K562 (cell line): ENCODE measurements at places on chromosomes 12 and 14. TPM values are rescaled to one million over a fixed set of nuclear protein-coding genes. Genes with fewer than 3 reads are reported as not detected.

GRCh38 chr12:20196767-20197166, 171.6 kb upstream of the PDE3A start:
- DNase-seq: no peak
- no peaks in the 10 kb centered on the region for H3K36me3 ChIP-seq

DNA sequence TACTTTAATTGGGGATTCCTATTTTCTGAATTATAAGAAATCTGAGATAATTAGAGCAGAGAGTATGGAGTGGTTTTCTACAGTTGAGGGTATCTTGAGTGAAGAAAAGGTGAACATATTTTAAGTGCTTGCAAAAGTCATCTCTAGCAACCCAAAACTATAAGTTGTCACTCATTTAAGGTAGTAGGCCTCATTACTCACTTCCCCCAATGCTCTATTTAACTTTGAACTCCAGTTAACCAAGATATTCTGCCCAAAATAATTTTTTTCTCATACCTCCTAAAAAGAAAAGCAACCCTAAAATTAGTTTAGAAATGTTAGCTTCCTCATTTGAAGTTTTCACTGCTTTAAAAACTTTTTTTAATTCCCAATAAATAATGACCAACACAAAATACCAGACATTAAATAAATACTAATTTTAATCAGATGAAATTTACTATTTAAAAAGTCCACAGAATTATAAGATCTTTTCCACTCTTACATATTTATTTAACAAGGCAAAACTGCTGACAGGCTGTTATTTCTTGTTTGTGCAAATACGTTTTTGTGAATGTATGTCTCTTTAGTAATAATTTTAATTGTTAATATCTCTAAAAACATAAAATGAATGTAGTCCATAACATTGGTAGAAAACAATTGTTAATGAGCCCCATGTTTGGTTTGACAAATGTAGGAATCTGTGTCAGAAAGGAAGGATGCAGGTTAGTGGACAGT, 47.8 kb downstream of the VRK1 start:
- no peaks in the 10 kb centered on the region for H3K4me1 ChIP-seq
- no peaks in the 10 kb centered on the region for H3K27me3 ChIP-seq
- peaks cover 82% of the 10 kb centered on the region for H3K36me3 ChIP-seq

- no peak for DNase-seq
- no peaks in the 10 kb centered on the region for H3K36me3 ChIP-seq
- no peaks in the 10 kb centered on the region for H3K27me3 ChIP-seq
- no peak overlapping the region for H3K4me3 ChIP-seq
- H3K27ac ChIP-seq: no peak overlapping the region
Measured at GRCh38 chr12:108759924-108760323, 28.6 kb upstream of the CORO1C start.

- no peak overlapping the region for H3K4me3 ChIP-seq
- DNase-seq: no peak
- no peak overlapping the region for H3K27ac ChIP-seq
- no peaks in the 10 kb centered on the region for H3K27me3 ChIP-seq
- H3K4me1 ChIP-seq: no peaks in the 10 kb centered on the region
Measured at GRCh38 chr14:31921721-31922120, 155.4 kb upstream of the ARHGAP5 start.

DNA sequence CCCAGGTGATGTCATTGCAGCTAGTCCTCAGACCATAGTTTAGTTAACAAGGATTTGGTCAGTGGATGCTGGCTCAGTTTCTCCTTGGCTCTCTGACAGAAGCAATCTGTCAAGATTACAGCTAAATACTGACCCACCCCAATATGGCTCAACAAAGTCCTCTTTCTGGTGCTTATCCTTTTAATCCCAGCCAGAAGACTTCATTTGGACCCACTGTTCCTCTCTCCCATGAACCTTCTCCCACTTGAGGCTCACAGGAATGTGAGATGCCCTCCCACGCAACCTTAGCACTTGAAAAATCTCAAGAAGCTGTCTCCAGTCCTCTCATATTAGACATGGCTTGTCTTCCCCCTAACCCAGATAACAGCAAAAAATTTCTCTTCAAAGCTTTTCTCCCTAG, 47.7 kb downstream of the C12orf50 start:
- DNase-seq: no peak
- no peaks in the 10 kb centered on the region for H3K27me3 ChIP-seq
- H3K4me3 ChIP-seq: no peak overlapping the region

DNA sequence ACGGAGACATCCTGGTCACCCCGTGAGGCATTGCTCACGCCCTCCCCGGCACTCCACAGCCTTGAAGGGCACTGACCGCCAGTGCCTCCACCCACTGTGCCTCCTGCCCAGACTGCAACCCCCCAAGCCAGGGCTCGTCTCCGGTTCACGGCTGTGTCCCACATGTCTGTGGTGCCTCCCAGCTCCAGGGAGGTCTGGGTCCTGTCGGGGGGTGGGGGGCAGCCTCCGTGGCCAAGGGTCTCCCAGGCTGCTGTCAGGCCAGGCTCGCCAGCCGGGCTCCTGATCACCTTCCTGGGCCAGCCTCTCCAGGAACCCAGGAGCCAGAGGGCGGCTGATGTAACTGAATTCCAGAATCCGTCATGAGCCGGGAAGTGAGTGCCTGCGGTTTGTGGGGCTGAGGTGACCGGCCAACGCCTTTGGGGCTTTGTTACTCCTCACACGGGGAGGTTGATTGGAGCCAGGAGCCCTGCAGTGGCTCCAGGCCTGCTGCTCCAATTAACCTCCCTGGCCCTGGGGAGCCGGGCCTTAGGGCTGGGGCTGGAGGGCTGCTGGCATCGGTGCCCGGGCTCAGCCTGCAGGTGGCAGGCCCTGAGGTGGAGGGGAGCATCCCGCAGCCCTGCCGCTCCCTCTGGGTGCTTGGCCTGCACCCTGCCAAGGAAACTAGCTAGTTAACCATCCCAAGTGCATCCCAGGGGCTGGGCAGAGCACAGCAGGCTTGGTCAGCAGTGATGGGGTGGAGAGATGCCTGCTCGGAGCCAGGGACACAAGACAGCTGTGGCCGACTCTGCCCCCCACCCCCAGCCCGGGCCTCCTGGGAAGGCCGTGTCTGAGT, 36.4 kb upstream of the FBRSL1 start:
- no peak for DNase-seq
- peaks cover 38% of the 10 kb centered on the region; the same call in 2 of the 3 replicates for H3K27me3 ChIP-seq
- no peak overlapping the region for H3K27ac ChIP-seq
- H3K4me1 ChIP-seq: peaks cover 39% of the 10 kb centered on the region

- DNase-seq: no peak
- no peaks in the 10 kb centered on the region for H3K4me1 ChIP-seq
- no peak overlapping the region for H3K4me3 ChIP-seq
- no peaks in the 10 kb centered on the region for H3K27me3 ChIP-seq
- H3K36me3 ChIP-seq: no peaks in the 10 kb centered on the region
Measured at GRCh38 chr12:114917307-114917706, 233.3 kb upstream of the TBX3 start.

- no peaks in the 10 kb centered on the region for H3K27me3 ChIP-seq
- H3K4me1 ChIP-seq: no peaks in the 10 kb centered on the region
- no peak overlapping the region for H3K27ac ChIP-seq
- DNase-seq: no peak
- H3K36me3 ChIP-seq: no peaks in the 10 kb centered on the region
Measured at GRCh38 chr12:11811008-11811407, 161.5 kb downstream of the ETV6 start.

DNA sequence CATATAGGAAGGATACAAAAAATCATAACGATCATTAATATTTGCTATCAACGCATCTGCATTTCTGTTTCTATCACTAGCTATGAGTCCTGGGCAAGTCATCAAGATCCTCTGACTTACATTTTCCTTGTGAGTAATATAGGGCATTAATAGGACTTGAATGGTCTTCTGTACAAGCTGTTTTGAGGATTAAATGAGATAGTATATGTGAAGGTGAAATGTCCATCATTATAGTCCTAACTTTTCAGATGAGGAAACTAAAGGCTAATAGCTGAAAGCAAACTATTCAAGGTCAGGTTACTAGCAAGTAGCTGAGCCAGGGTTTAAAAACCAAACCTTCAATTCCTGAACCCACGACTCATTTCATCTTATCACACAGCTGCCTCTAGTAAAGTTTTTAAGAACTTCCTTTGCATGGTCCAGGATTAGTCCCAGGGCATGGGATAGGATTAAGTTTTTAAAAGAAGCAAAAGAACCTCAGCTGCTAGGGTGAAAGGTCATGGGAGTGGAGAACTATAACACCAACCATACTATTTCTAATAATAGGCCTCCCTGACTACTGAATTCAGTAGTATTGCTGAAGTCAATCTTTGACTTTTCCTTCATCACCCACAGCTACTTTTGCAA, 101.4 kb upstream of the ADAMTS20 start:
- H3K4me3 ChIP-seq: no peak overlapping the region
- no peaks in the 10 kb centered on the region for H3K36me3 ChIP-seq
- H3K27me3 ChIP-seq: no peaks in the 10 kb centered on the region
- no peak for DNase-seq

- H3K27me3 ChIP-seq: no peaks in the 10 kb centered on the region
- peaks cover 100% of the 10 kb centered on the region for H3K4me1 ChIP-seq
- no peak overlapping the region for H3K4me3 ChIP-seq
- H3K36me3 ChIP-seq: no peaks in the 10 kb centered on the region
Measured at GRCh38 chr12:132501204-132501940, 11.4 kb downstream of the FBRSL1 start.

DNA sequence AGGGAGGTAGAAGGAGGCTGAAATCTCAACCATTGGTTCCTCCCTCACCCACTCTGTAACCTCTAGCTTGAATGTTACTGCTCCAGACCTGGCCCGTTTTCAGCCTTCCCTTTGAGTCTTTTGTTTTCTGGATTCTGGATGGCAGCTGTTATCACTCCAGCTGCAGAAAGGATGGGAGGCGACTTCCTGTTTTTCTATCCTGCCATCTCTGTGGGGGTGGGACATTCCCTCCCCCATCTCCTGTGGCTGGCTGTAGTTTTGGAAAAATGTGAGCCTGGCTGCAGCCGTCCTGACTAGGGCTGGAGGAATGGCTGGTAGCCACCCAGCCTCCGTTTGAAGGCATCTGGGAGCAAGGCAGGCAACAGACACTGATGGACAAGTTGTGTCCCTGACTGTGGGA, 2.9 kb upstream of the PPFIBP1 start:
- peaks cover 14% of the 10 kb centered on the region for H3K4me1 ChIP-seq
- no peak overlapping the region for H3K27ac ChIP-seq
- H3K4me3 ChIP-seq: no peak overlapping the region
- peak; percentile 14 for DNase-seq
- H3K27me3 ChIP-seq: peaks cover 7% of the 10 kb centered on the region; the same call in 1 of the 2 replicates

GRCh38 chr12:104387190-104387589, 69.6 kb upstream of the CHST11 start:
- H3K4me3 ChIP-seq: no peak overlapping the region
- H3K4me1 ChIP-seq: no peaks in the 10 kb centered on the region; the same call in 2 of the 3 replicates
- DNase-seq: peak; percentile 61
- H3K36me3 ChIP-seq: no peaks in the 10 kb centered on the region
- H3K27me3 ChIP-seq: no peaks in the 10 kb centered on the region
- no peak overlapping the region for H3K27ac ChIP-seq

DNA sequence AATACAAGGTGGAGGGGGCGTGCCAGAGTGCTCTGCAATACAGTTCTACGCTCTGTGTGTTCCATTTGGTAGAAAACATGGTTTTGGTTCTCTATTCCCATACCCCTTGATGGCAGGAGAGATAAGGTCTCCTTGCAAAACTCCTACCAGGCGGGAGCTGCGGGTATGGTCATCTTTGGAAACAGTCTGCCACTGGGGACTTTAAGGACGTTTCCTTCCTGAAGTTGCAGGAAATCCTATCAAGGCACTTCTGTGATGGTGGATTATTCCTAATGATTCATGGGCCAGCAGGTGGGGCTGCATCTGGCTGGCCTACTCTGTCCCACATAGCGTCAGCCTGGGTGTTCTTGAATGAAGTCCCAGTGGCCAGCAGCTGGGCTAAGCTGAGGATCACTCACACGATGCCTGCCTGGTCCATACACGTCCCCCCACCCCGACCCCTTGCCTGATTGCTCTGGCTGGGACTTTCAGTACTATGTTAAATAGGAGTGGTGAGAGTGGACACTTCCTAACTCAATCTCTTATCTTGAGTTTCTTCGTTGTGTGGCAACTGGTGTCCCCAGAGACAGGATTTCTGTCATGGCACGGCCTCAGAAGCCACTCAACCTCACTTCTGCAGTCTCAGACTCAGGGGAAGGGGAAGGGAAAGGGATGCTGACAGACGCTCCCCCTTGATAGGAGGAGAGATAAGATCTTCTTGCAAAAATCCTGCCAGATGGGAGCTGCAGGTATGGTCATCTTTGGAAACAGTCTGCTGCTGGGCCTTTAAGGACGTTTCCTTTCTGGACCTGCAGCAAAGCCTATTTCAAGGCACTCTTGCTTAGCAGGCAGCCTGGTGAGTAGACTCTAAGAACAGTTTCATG, 61.0 kb upstream of the FKBP4 start:
- H3K36me3 ChIP-seq: no peaks in the 10 kb centered on the region
- no peak overlapping the region for H3K4me3 ChIP-seq
- H3K27me3 ChIP-seq: no peaks in the 10 kb centered on the region; the same call in 2 of the 3 replicates
- no peak for DNase-seq

GRCh38 chr14:26870722-26871617, 273.1 kb upstream of the NOVA1 start:
- no peak overlapping the region for H3K27ac ChIP-seq
- H3K36me3 ChIP-seq: no peaks in the 10 kb centered on the region
- H3K27me3 ChIP-seq: no peaks in the 10 kb centered on the region
- H3K4me3 ChIP-seq: no peak overlapping the region

GRCh38 chr14:71384007-71384845, 477.0 kb downstream of the PCNX1 start:
- H3K4me1 ChIP-seq: peaks cover 2% of the 10 kb centered on the region; the same call in 1 of the 2 replicates
- no peak for DNase-seq
- no peaks in the 10 kb centered on the region for H3K36me3 ChIP-seq
- H3K27me3 ChIP-seq: no peaks in the 10 kb centered on the region
- no peak overlapping the region for H3K4me3 ChIP-seq

DNA sequence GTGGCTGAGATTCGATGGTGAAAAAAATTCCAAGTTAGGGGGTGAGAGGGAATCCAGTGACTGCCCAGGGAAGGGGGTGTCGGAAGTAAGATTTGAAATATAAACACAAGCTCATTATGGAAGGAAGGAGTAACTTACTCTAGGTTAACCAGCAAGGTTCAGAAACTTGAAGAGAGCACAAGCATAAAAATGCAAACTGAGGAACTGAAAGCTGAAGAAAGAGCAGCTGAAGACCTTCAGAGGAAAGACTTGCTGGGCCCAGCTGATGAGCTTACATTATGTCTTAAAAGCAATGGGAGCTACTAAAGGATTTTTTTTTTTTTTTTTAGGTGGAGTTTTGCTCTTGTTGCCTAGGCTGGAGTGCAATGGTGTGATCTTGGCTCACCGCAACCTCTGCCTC, 189.7 kb upstream of the GRIN2B start:
- peaks cover 3% of the 10 kb centered on the region; the same call in 1 of the 2 replicates for H3K27me3 ChIP-seq
- no peak overlapping the region for H3K4me3 ChIP-seq
- DNase-seq: no peak
- H3K36me3 ChIP-seq: no peaks in the 10 kb centered on the region
- no peak overlapping the region for H3K27ac ChIP-seq

Gene PLA2G1B
- not detected in 2 replicates for polyA plus RNA-seq

Gene MSRB3
- polyA plus RNA-seq: not detected in 2 replicates

Gene FAM181A
- not detected in 2 replicates for polyA plus RNA-seq

Gene RILPL1
- polyA plus RNA-seq: 9.4 and 9.6 TPM in 2 replicates
